Activated T-cell treated with anti-CD3 and anti-CD28 coated beads, Interleukin-2, amount 50 U/mL, for 72 hours (primary cell): ENCODE measurements at places on chromosomes 2 and 18. TPM values are rescaled to one million over a fixed set of nuclear protein-coding genes. Genes with fewer than 3 reads are reported as not detected.

GRCh38 chr2:219497495-219498279 is 1.0 kb upstream of the GMPPA start:
- peak; percentile 58 for DNase-seq

GRCh38 chr2:128636802-128637147 is 318.1 kb upstream of the HS6ST1 start:
- DNase-seq, result no peak

NEURL3 gene
- total RNA-seq, result 5.3 TPM

DNA sequence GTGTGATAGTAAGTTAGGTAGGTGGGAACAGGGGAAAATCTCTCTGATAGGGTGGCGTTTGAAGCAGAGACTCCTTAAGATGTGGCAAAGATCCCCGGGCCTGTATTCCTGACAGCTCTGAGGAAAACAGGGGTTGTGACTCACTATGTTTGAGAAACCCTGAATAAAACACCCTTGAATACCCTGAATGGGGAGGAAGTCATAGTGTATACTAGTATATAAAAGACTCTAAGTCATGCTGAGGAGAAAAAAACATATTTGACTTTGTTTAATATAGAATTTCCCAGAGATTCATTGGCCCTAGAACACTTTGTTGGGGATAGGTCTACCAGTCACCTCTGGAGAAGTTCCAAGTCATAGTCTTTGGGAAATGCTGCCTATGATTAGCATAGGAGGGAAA is 590.9 kb downstream of the IRS1 start:
- no peak for DNase-seq

- DNase-seq, result no peak
These were observed 193.4 kb upstream of the MYT1L start for GRCh38 chr2:2524348-2524941.

KIAA2012 gene
- total RNA-seq, result not detected

DNA sequence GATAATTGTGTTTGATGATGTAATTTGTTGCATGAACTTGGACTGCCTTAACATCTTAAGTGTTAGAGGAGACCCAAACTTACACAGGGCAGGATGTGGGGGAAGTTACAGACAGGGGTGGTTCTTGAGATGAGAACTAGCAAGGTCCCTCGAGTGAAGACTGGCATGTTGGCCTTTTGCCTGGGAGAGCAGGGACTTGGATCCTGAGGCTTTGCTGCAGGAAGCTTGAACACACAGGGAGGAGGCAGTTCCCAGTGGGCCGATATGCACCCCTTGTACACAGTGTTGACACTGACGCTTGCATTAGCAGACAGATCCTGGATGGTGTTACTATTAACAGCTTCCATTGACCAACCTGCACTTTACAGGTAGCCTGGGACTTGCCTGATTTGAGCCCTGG is 47.5 kb downstream of the CHRNA1 start:
- peak; percentile 15 for DNase-seq
